Muscle of back (tissue), 13 donors: ENCODE measurements at places on chromosomes 7 and 10. TPM values are rescaled to one million over a fixed set of nuclear protein-coding genes. Genes with fewer than 3 reads are reported as not detected.

- peak; percentile 16 for DNase-seq
These were observed at the start of gene DNAH11 for GRCh38 chr7:21542891-21543527. Gene DNAH11 (plus strand): TSS chr7:21543039. CDS start chr7:21543246, 207 bp downstream.

GRCh38 chr10:14153570-14154055 is 177.1 kb downstream of the FRMD4A start:
- no peak for DNase-seq

- no peak for DNase-seq
These were observed 5.9 kb upstream of the DIP2C start for GRCh38 chr10:695396-695795.

DNA sequence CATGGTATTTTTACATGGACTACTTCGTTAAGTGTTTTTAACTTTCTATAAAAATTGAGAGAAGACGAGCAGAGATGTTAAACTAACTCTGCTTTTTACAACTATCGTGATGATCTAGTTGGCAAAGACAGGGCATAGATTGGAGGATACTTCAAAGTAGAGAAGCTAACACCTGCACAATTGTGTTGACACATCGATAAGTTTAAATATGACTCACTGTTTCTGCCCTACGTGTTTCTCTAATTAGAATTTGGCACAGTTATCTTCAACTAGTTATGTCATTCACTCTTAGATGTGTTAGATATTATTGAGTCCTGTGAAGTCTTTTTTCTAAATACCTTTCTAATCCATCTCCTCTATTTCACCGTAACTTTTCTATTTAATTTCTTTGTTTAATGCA is 68.5 kb upstream of the FERD3L start:
- no peak for DNase-seq

DNA sequence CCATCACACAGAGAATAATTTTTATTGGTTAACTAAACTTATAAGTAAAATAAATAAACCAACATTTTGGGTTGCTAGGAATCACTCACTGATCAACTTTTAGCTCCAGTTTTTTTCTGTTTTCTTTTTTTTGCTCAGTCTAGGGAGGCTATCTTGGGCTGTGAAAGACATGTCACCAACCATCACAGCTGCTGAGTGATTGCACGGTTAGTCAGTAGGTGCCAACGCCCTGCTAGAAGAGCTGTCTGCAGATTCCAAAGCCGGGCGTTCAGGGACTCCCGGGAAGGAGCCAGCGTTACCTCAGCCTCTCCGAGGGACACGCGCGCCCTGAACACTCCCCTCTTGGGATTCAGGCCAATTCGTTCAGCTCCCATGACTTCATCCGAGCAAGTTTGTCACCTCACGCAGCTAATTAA is 604 bp upstream of the STAM start:
- DNase-seq, result no peak

DNA sequence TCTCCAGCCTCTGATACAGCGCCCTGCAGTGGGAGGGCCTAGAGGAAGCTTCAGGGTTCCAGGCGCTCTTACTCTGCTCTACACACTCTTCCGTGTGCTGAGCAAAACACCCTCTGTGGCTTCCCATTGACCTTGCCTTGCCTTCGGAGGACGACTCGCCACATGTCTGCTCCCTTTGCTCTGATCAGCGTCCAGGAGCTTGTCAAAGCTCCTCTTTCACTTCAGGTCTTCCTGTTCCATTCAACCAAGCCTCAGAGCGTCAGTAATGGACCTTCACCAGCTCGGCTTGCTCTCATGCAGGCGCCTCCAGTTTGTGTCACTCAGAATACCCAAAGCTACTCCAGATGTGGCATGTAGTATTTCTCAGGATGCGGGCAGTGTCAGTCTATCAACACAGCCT is 173.9 kb downstream of the ARID5B start:
- no peak for DNase-seq

GRCh38 chr7:132428247-132428919 is 147.9 kb downstream of the PLXNA4 start:
- DNase-seq, result no peak

- DNase-seq, result no peak
These were observed 19.6 kb upstream of the ASCC1 start for GRCh38 chr10:72235544-72236279.

- no peak for DNase-seq
These were observed 137.5 kb downstream of the IMMP2L start for GRCh38 chr7:111424768-111425167.

DNA sequence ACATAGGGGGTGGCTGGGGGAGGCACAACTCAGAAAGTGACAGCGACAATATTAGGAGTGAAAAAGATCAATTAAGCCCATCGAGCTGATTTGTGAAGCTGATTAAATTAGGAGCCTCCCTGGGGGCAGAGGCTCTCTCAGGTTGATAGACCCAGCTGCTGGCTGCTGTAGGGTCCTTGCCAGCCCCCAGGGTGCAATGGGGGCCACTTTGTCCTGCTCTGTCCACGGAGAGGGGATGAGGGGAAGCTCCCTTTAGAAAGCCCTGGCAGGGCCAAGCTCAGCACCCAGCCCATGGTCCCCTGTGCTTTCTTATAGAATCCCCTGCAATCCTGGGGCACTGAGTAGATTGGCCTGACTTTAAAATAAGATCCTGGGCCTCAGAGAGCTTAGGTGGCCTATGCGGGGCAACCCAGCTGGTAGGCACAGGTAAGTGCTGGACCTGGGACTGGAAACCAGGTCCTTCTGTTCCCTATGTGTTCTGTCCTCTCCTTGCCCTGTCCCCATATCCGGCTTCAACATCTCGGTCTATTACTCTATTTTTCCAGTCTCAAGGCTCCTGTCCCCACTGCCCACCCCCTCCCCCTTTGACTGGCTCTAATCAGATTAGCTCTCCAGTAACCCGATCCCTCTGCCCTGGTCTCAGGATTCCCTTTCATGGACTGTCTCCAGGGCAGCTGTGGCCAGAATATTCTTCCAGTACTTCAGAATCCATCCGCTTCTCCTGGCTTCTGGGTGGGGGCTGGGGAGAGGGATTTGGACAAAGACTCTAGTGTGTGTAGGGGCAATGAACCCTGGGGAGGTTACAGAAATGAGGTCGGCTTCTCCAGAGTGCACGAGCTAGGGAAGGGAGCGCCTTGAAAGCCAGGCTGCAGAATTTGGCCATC is 259.6 kb downstream of the RPS24 start:
- DNase-seq, result no peak

- no peak for DNase-seq
These were observed 6.8 kb upstream of the CLDN12 start for GRCh38 chr7:90396420-90396819.

DNA sequence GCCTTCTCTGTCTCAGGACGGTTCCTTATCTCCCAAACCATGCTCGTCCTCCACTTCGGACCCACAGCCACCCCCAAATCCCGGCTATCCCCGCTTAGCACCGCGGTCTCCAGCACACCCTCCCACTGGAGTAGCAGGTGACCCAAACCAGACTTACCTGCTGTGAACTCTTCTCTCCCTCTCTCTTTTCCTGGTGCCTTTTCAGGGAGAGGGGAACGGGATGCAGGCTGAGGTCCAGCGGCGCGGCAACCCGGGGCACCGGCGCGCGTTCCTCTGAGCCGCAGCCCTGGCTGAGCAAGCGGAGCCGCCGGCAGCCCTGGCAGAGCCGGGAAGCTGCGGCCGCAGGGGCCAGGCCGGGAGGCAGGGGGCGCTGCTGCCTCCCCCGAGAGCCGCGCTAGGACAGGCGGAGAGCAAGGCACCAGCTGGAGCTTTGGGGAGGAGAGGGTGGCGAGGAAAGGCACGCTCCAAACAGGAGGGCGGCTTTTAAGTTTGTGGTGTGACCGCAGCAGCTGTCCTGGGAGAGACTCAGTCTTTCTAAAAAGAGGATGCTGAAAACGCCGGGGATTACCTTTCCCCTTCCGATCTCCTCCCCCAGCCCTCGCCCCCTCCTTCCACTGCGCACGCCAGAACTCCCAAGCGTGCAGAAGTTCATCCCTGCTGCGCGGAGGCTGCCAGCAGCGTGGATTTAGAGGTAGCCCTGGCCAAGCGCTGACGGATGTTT is at the start of gene SEMA3D:
TSS of gene SEMA3D (minus strand) at position 536 of the 721 bp plus-strand sequence. CDS start 65,165 bp downstream, outside the sequence.
- DNase-seq, result peak; percentile 95

DNA sequence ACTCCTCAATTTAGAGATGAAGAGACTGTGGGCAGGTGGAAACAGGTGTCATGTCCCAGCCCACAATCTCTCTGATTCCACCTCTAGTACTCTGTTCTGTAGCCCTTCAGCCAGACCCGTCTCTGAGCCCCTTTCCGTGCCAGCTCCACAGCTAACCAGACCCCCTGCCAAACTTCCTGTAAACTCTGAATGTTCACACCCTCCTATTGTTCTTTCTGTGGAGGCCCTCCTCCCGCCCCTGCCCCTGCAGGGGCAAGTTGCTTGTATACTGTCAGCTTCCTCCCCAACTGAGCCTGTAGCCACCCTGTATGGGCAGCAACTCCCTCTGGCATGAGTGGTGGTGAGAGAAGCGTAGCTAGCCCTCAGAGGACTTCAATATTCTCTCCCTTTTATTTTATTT is 520.7 kb downstream of the SORCS3 start:
- no peak for DNase-seq

- DNase-seq, result no peak
These were observed 119.3 kb downstream of the FAM53B start for GRCh38 chr10:124624895-124625294.

DNA sequence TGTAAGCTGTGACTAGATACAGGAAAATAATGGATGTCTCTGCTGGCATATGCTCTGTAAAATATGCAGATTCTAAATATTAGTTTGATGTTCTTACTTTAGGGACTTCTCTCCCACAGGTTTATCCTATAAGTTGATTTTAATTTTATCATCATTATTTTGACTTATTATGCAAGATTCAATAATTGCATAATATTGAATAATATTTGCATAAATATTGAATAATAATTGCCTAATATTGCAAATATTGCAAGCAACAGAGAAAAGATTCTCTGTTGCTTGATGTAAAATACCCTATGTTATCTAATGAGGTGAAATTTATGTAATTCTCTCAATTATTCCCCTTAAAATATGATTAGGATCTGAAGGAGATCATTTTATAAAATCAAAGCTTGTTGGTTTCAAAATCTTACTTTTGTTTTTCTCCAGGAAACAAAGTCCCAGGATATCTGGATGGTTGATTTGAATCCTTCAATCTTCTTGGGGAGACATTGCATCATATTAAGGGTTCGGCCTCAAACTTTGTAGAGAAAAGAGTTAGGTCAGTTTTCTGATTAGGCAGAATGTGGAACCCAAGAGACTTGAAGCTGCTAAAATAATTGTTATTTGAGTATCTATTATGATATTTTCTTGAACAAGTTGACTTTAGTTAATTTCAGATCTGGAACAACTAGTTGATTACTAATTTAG is 92.8 kb upstream of the MTPN start:
- no peak for DNase-seq

DNA sequence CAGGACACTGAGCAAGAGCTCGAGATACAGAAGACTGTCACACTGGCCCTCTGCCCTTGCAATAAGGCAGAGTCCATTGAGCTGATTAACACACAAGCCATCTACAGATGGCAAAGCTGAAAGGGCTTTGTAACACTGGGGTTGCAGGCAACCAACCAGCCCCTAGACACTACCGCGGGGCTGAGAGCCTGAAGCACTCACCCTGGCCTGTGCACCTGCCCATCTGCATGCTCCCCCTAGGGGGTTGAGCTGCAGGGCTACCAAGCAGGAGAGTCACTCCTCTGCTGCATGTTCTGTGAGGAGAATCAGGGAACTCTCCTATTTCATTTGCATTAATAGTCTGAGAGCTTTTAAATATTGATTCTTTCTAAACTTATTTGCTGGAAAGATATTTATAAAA is 128.1 kb upstream of the VIPR2 start:
- DNase-seq, result no peak

GRCh38 chr7:14630048-14630447 is 272.5 kb downstream of the DGKB start:
- no peak for DNase-seq

DNA sequence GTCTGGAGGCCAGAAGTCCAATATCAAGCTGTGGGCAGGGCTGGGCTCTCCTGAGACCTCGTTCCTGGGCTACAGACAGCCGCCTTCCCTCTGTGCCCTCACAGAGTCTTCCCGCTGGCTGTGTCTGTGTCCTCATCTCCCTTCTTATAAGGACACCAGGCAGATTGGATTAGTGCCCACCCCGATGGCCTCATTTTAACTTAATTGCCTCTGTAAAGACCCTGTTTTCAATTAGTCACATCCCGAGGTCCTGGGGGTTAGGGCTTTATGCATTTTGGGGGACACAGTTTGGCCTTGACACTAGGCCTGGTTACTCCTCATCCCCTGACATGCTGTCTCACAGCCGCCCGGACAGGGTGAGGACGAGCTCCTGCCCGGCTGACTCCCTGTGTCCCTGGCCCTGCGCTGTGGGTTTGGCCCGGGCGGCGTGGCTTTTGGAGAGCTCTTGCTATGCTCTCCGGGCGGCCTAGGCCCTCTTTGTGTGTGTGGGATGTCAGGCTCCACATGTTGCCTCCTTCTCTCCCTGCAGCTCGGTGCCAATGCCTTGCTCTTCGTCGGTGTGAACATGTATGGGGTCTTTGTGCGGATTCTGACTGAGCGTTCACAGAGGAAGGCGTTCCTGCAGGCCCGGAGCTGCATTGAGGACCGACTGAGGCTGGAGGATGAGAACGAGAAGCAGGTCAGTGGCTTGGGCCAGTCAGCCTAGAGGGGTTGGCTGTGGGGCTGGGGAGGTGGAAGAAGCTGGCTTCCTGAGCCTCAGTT is 18.2 kb downstream of the ADCY1 start:
- DNase-seq, result no peak

DNA sequence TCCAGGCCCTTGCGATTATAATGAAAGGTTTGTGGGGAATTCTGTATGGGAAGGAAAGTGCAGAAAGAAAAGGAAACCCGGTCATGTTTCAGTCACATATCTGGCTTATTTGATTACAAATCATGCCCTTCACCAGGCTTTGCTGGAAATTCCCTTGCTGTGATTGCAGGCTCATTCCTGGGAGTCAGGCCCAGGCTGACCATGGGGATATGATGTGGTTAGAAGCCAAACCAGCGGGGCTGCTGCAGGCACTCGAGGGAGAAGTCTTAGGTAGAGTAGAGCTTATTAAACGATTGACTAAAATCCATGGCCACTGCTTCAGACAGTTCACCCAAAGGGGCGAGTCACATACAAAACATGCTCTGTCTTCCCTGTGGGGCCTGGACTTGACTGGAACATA is 16.2 kb downstream of the PKD1L1 start:
- DNase-seq, result no peak

DNA sequence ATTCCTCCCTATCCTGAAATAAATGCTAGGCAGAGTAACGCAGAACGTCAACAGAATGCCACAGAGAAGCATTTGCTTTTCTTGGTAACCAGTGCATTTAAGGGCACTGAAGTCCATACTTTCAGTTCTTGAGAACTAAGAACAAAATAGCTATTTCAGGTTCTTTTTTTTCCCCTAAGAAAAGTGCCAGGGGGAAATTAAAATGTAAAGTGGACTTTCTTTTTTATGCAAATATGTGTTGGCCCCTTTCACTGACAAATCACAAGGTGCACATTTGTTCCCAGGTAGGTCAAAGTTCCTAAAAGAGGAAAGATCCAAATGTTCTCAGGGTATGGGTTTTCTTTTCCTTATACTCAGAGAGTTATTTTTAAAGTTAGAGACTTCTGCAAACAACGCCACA is 151.5 kb downstream of the HPSE2 start:
- DNase-seq, result no peak

GRCh38 chr10:61283066-61283465 is 170.1 kb downstream of the TMEM26 start:
- DNase-seq, result no peak

GRCh38 chr7:92303761-92304160 is 58.0 kb downstream of the ANKIB1 start:
- DNase-seq, result no peak

SYT15B gene
- polyA plus RNA-seq, result 1.0 TPM

PRLHR gene
- polyA plus RNA-seq, result not detected

TAS2R41 gene
- not detected for polyA plus RNA-seq

NPY gene
- 20.3 TPM for polyA plus RNA-seq

ABCC2 gene
- polyA plus RNA-seq, result 0.48 TPM

HHEX gene
- polyA plus RNA-seq, result 10.1 TPM

JAKMIP3 gene
- 1.0 TPM for polyA plus RNA-seq

PTPN20 gene
- polyA plus RNA-seq, result 0.52 TPM

TNRC18 gene
- 56.1 TPM for polyA plus RNA-seq
